ENCODE measurements at places on chromosomes 12 and 14.

GRCh38 chr12:127717278-127717677, 549.7 kb upstream of the TMEM132C start:
- DNase-seq: no peak

DNA sequence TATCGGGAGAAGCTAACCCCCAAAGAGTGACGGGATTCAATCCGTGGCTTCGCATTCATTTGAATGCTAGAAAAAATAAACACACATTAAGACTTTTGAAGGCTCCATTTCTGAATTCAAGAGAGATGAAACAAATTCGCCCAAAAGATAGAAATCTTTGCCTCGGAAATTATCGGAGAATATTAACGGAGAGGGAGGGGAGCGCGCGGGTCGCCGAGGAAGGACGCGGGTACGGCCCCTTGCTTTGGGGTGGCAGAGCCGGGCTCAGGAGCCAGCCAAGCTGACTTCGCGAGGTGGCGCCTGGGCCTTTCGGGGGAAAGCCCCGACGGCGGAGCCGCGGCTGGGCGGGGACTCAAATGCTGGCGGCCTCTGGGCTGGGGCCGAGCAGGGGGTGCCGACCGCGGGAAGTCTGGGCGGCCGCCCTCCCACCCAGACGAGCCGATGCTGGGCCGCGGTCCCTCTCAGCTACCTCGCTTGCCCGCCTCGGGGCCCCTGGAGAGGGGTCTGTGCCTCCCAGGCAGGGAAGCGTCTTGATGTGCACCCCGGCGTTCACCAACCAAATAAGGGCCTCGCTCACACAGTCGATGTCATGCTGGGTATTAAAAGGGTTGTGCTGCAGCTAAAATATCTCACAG, 14.7 kb downstream of the NKX2-1 start:
- DNase-seq: no peak

DNA sequence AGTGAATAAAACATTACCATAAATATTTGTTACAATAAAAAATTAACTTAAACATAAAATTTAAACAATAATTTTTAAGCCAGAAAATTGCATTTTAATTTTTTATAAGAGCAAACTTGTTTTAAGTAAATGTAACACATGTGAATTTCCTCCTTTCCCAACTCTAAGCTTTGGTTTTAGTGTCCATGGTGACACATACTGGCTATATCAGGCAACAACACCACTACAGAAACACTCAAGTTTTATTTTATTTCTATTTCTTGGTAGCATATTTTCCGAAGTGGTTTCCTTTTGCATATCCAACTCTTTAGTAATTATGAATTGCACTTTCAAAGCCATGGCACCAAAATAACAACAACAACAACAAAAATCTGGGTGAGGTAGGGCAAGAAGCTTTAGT, 2.2 kb downstream of the NELL2 start:
- no peak for DNase-seq

DNA sequence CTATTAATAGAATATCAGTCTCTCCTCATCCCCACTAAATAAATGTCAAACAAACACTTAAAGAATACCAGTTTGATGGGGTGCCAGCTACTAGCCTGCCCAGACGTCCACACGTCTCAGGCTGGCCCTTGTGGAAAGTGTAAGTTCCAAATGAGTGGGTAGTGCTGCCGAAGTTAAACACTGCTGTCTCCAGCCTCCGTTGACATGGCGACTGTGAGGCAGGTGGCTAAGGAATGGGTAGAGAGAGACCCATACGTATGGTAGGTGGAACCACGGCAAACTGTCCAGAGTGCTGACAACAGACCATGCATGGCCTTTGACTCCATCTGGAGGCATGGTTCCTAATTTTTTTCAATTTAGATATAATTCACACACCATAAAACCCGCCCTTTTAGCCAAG, 37.9 kb downstream of the PITPNM2 start:
- DNase-seq: no peak

- DNase-seq: no peak
Observed at GRCh38 chr12:130695061-130695460, 21.0 kb downstream of the RIMBP2 start.

DNA sequence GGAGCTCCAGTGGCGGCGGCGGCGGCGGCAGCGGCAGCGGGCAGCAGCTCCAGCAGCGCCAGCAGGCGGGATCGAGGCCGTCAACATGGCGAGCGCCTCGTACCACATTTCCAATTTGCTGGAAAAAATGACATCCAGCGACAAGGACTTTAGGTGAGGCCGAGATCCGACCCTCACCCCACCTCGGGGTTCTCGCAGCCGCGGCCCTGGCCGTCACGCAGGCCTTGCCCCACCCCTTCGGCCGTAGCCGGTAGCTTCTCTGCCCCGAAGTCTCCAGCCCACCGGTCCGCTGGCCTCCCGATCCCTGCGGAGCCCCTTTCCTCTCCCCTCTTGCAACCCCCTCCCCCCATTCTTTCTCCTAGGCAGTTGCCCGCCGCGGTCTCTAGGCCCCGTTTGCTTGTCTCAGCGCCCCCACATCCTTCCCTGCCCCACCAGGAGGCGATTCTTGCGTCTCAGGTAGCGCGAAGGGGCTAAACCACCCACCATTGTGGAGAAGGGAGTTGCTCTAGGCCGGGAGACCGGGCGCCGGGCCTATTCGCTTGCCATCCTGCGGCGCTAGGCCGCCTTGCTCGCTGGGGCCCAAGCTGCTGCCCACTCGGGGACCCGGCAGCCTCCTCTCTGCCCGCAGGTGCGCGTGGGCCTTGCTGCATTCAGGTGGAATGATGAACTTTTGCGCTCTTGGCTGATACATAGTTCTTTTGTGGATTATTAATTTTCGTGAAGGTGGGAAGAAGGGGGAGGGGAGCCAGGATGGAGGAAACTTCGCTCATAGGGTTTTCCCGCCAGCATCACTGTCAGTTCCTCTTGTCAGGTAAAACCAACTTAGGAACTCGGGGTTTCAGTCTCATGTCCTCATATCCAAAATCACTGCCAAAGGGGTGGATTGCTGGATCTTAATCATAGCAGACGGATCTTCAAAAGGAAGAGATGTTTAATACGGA, 745 bp downstream of the CAND1 start:
- DNase-seq: peak; percentile 54

DNA sequence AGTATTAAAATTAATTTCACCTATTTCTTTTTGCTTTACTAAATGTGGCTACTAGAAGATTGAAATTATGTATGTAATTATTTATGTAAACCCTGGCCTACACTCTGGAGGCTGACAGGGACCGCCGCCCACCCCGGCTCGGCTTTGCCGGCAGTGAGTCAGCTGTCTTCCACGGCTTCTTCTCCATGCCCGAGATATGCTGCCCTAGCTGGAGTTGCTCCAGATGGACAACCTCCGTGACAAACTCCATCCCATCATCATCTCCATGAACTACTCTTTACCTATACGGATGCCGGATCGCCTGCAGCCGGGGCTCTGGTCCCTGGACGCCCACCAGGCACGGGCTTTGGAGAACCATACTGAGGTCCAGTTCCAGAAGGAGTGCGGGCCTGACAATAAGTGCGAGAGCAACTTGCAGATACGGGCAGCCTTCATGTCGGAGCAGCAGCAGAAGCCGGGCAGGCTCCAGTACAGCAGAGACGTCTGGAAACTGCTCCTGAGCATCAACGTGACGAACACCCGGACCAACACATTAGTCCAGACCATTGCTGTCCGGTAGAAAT, 86.9 kb upstream of the NID2 start:
- no peak for DNase-seq

DNA sequence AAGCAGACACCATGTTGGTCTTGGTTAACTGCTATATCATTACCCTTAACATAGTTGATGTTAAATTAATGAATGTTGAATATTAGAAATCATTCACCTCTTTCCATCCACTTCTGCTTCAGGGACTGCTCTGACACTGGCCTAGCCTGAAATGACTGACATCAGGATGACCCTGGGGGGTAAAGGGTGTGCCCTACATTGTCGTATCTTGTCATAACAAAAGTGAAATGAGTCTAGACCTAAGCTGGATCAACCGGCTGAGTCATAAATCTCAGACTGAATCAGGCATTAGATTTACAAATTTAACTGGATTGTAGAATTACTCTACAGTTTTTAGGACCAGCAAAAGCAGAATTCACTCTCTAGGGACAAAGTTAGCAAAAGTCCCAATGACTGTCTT, 35.3 kb downstream of the KICS2 start:
- no peak for DNase-seq

DNA sequence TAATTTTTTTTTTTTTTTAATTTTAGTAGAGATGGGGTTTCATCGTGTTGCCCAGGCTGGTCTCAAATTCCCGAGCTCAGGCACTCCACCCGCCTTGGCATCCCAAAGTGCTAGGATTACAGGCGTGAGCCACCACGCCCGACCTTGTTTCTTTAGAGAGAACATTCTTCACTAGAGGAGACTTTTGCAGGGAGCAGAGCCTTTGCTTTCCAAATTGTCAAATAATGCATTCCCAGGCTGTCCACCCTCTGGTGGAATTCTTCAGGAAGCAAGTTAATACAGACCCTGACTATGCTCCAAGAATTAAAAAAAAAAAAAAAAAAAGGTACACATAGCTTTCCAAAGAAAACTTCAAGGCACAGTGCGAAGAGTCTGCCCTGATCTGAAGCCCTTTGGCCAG, 6.8 kb downstream of the ALDH1L2 start:
- DNase-seq: no peak

- DNase-seq: no peak
Observed at GRCh38 chr14:64209444-64210131, 84.6 kb downstream of the ESR2 start.

All from bone marrow (tissue), 2 donors.